A549 treated with Hydrocortisone at 1 μM for 4 hours (cell line): ENCODE measurements at places on chromosomes 6 and 20. TPM values are rescaled to one million over a fixed set of nuclear protein-coding genes. Genes with fewer than 3 reads are reported as not detected.

FAM83D gene
- 62.2 to 69.8 TPM (median 65.9 TPM) in 5 replicates for total RNA-seq

MAS1 gene
- not detected in 5 replicates for total RNA-seq

IRF4 gene
- 0.25 to 0.51 TPM (median 0.25 TPM) in 5 replicates for total RNA-seq

TINAG gene
- not detected in 5 replicates for total RNA-seq

DYNLT1 gene
- 112 to 115 TPM (median 113 TPM) in 5 replicates for total RNA-seq

HLA-DMB gene
- 1.4 to 2.2 TPM (median 1.7 TPM) in 5 replicates for total RNA-seq

GMPR gene
- total RNA-seq: 4.3 to 6.5 TPM (median 5.6 TPM) in 5 replicates

GRM4 gene
- 0.09 to 0.21 TPM (median 0.13 TPM) in 5 replicates for total RNA-seq

HDGFL1 gene
- total RNA-seq: not detected in 5 replicates

GFOD1 gene
- total RNA-seq: 1.4 to 1.7 TPM (median 1.6 TPM) in 5 replicates

RNF144B gene
- 0.12 to 0.68 TPM (median 0.42 TPM) in 5 replicates for total RNA-seq

SULF2 gene
- 21.6 to 24.8 TPM (median 22.7 TPM) in 5 replicates for total RNA-seq

PAX1 gene
- not detected in 5 replicates for total RNA-seq

RBPJL gene
- total RNA-seq: not detected in 5 replicates

DYNLT2 gene
- total RNA-seq: 0.46 to 0.69 TPM (median 0.61 TPM) in 5 replicates

PI16 gene
- total RNA-seq: not detected in 5 replicates

LPA gene
- total RNA-seq: 0.08 to 0.18 TPM (median 0.09 TPM) in 5 replicates

SLC22A7 gene
- total RNA-seq: not detected in 5 replicates

SLC18B1 gene
- 4.1 to 5.8 TPM (median 4.6 TPM) in 5 replicates for total RNA-seq
